ENCODE measurements at places on chromosomes 16 and 17.

- DNase-seq: no peak
Observed at GRCh38 chr16:41439-42068, 11.9 kb downstream of the POLR3K start.

DNA sequence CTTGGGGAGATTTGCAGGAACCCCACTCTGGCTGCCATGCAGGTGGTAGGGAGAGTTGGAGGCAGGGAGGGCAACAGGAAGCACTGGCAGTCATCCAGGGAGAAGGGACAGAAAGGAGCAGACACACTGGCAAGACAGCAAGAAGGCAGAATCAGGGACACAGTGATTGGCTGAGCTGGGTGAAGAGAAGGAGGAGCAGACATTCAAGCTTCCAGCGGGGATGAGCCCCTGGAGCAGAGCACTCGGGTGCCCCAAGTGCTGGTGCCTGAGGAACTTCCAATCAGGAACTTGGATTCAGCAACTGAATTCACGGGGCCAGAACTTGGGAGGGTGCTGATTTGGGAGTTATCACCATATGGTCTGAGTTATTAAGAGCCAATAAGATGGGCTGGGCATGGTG, 6.3 kb upstream of the ITGA3 start:
- no peak for DNase-seq

GRCh38 chr16:12951392-12951791, 50.0 kb downstream of the SHISA9 start:
- DNase-seq: peak; percentile 81

DNA sequence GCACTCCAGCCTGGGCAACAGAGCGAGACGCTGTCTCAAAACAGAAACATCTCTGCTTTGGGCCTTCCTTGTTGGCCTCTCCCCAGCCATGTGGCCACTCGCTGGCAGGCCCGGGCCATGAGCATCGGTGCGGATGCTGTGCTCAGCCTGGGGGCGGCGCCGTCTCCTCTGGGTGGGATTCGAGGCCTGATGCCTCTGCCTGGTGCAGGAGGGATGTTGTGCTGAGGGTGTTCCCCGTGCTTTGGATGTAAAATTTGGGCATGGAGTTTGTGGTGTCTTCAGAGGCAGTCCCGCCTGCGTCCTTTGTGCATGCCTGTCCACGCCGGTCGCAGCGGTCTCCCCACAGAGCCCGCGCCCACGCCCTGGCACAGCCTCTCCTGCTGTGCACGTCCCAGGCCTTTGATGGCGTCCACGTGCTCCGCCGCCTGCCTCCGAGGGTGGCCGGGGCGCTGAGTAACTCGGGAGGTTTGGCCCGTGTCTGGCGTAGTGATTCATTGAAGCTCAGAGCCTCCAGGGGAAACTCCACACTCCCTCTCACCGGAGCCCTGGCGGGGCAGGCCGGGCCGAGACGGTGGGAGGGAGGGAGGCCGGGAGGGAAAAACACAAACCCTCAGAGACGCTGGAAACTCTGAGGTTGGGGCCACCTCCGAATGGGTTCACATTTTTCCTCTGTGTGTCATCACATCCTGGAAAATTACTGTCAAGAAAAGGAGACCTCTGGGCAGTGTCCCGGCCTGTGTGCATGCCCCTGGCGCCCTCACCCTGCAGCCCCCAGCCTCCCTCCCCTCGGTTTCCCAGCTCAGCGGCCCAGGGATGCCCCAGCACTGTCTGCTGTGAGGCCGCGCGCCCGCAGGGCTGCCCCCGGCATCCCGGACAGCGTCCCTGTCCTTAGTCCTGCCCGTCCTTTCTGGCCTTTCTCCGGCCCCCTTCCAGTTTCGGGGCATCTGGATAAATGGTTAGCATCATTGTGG, 19.0 kb downstream of the CENPX start:
- DNase-seq: no peak

- no peak for DNase-seq
Observed at GRCh38 chr17:80268427-80268826, 7.8 kb downstream of the RNF213 start.

GRCh38 chr16:22784690-22785214, 29.2 kb upstream of the HS3ST2 start:
- DNase-seq: no peak

- peak; percentile 19 for DNase-seq
Observed at GRCh38 chr16:30010844-30011713, at the start of gene DOC2A. TSS of gene DOC2A (minus strand) at chr16:30011027. CDS start at chr16:30010222, 805 bp downstream.

DNA sequence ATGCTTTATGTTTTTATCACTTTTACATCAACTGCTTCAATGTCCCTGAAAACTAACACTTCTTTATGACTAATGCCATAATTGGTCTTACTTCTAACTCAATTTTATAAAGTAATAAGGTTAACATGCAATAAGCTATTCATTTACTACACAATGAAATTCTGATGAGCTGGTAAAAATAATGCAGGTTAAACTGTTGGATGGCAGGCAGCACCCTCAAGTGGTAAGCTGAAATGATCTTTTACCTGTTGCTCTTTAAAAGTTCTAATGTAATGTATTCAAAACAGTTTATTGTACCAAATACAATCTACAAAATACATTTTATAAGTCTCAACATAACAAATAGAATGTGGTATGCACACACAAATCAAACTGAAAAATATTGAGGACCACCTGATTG, 1280.3 kb downstream of the CDH8 start:
- peak; percentile 6 for DNase-seq

DNA sequence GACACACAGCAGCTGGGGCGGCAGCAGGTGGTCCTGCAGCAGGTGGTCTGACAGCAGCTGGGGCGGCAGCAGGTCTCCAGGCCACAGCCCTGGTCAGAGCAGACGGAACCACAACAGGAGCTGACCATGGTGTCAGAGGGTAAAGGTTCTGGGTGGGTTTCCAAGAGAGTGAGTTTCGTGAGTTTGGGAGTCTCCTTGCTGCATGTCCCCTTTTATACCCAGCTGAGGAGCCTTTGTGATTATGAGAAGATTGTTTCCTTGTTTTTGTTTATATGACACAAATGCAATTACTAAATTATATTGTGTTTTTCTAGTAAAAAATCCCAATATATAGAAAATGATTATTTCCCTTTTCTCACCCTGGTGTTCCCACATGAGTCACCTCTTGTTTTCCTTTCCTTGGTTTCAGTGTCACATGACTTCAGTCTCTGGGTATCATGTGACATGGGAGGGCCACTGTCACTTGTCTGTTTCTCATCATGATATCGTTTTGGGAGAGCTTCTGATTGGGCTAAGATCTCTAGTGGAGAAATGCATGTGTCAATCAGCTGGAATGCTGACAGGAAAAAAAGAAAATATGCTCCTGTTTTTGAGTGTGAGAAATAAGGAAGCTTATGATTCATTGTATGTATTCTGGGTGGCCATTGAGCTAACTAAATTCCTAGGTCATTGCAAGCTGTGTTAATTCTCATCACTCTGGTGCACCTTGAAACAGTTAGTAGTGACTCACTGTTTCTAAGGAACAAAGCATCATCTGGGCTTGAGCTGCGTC, at the start of gene KRTAP4-6:
Gene KRTAP4-6 (minus strand): TSS at position 185 of the 772 bp plus-strand sequence. CDS start 57 bp downstream, at position 128.
- no peak for DNase-seq

GRCh38 chr16:6482696-6483468, 849.8 kb upstream of the RBFOX1 start:
- DNase-seq: peak; percentile 36
